ENCODE measurements at places on chromosomes 7 and 10.

DNA sequence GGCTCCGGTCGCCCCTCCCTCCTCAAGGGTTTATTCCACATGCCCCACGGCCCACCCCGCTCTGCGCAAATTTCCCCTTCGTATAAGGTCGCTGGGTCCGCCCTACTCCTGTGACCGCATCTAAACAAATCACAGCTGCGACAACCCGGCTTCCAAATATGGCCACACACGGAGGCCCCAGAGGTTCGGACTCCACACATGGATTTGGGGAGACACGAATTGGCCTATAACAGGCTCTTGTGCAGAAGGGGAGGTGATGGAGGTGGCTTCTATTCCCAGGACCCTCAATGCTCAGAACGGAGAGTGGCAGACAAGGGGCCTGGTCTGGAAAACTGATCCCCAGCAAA lies 90.1 kb downstream of the FOXL3 start:
- no peak for DNase-seq

DNA sequence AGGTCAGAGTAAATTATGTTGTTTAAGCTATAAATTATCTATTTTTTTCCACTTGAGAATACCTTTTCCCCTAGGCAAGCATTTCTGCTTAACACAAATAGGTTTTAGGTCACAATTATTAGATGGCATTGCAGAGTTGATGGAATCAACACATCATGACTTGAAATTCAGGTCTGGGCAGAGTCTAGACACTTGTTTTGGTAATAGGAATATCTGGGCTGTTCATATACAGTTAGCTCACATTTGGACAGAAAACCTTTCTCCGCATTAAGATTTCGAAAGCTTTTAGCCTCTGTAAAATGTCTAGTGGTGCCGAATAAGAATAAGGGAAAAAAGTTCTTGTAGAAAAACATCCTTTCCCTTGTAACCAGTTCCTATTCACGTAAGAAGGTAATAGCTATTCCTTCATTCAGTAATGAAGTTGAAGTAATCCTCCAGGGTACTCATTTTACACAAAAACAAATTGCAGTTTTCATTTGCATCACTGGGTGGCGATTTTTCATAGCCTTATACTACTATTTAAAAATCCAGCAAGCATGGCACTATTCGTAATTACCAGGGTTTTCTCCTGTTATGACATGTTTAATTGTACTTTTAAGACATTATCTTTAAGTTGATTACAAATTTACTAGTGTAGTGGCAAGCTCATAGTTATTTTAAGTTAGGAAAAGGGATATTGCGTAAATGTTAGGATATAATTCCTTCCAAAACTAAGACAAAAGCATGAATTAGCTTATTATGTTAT lies 37.0 kb downstream of the RPA3 start:
- DNase-seq, result peak; percentile 53

DNA sequence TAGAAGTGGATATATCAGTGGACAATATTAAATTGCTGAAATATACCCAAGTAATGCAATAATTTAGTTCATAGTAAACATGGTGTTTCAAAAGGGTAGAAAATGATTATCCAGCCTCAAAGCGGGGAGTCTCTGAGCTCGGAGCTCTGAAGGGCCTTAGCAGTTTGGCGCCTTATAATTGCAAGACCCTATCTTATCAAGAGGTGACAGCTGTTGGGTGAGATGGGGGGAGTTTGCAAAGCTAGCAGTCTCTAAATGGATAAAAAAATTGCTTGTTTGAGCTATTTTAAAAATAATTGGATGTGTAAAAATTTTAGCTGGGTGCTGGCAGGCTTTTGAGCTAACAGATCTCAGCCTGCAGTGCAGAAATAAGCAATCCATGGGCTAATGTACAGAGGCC lies 219.2 kb downstream of the CCSER2 start:
- no peak for DNase-seq

DNA sequence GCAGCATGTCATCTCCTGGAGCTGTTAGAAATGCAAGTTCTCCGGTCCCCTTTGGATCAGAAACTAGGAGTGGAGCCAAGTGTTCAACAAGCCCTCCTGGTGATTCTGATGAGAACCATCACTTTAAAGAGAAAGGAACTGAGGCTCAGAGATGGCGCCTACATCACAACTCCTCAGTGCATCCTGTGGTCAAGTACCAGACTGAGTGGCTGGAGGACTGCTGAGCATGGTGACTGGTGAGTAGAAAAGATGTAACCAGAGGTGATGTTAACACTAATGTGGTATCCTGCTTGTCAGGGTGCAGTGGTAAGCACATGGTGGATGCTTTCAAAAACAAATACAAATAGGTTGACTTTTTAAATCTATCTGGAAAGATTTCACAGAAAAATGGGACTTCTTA lies 3.5 kb upstream of the OIT3 start:
- DNase-seq, result no peak

- DNase-seq, result peak; percentile 63
Observed at GRCh38 chr7:151631570-151631952, 111.9 kb upstream of the RHEB start.

- DNase-seq, result no peak
Observed at GRCh38 chr10:49242604-49243003, 54.4 kb upstream of the TMEM273 start.

GRCh38 chr7:117951285-117951684 lies 78.0 kb upstream of the CTTNBP2 start:
- no peak for DNase-seq

GRCh38 chr7:74568658-74569057 lies 88.9 kb upstream of the GTF2I start:
- no peak for DNase-seq

- DNase-seq, result no peak
Observed at GRCh38 chr10:4181621-4182049, 396.6 kb upstream of the KLF6 start.

DNA sequence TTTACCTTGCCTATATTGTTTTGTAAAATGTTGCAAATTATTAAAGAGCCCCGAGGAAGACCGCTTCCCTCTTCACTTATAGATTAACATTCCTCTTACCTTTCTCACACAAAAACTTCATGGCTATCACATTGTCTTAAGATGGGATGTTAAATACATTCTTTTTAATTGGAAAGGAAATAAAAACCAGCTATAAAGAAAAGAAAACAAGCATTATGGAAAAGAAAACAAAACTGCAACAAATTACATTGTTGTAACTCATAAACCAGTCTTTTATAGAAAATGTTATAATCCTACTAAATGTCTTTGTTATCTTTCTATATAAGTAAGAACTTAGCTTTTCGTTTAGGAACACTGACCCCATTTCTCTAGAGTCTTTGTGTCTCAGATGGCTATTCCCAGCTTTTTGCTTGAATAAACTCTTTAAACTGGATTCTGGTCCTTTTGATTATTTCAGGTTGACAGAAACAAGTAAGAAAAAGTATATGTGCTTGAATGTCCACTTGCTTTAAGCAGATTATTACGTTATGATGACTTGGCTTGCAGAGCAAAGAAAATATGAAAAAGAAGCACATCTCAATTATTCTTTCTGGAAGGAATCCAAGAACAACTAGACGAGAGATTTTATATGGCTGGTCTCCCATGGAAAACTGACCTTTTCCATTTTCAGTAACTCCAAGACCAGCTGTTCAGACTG lies 128.2 kb downstream of the AKR1D1 start:
- no peak for DNase-seq

DNA sequence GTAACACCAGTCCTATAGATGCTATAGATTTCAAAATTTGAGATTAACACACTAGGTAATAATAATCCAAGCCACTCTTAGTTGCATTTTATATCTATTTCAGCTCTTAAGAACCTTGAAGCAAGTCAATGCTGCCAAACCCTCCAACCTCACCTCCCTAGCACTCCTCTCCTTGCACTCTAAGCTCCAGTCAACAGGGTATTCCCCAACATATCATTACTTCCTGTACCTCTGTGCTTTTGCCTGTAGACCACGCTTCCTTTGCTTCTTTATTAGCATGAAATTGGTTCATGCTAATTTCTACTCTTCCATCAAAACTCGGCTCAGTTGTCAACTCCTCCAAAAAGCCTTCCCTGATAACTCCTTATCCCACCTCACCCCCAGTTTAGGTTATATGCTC lies 24.6 kb downstream of the PEX1 start:
- DNase-seq, result no peak

DNA sequence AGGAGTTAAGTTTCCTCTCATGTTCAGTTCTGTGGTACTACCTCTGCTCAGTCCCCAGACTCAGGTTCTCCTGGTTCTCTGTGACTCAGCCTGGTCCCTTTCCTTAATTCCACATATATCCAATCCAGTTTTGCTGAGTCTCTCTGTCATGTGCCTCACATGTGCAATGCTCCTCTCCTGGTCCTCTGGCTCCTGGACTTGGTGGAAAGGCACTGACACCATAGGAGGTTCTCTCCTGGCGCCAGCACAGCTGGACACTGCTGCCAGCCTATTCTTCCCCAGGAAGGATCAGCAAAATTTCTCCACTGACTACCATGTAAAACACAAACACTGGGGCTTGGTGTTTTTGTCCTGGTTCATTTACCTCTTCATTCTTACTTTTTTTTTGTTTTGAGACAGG lies 27.8 kb downstream of the GLUD1 start:
- DNase-seq, result no peak

DNA sequence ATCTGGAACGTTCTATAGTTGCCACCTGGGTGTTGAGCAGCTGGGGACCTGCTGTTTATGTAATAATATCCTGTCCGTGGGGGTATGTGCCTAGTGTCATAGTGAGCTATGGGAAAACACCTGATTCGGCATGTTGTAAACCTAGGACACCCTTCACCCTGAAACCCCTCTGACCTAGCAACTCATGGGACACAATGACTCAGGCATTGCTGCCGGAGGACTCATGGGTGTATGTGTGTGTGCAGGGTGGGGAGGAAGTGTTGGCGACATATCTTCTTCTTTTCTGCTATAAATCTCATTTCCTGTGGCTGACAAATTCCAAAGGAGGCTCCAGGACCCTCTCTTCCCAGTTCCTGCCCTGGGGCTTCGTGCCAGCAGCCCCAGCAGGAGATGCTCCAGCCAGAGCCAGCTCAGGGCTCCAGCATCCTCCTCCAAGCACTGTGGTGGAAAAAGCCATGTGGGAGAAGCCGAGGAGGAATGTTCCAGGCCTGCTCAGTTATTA lies 77.0 kb upstream of the PODXL start:
- no peak for DNase-seq

Measured in retina (tissue), 1 donor.